ENCODE measurements at places on chromosomes 11 and 22.

DNA sequence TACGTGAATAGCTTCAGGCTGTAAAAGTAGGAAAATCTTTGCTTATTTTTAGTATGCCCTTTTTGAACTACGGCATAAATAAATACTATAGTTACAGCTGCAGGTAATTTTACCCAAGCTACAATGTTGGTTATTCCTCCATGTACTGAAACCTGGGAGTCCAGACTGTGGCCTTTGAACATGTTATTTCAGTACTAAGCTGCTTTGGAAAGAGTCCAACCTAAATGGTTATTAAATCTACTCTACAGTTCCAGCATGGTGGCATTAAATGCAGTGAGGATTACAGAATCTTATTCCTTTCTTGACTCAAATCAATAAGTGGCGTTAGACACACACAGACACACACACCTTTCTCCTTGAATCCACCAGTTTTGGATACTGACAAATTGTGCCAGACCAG lies 165.1 kb downstream of the MSANTD4 start:
- DNase-seq, result no peak

- DNase-seq, result no peak
These were observed 53.3 kb upstream of the CD5 start for GRCh38 chr11:61049063-61049377.

DNA sequence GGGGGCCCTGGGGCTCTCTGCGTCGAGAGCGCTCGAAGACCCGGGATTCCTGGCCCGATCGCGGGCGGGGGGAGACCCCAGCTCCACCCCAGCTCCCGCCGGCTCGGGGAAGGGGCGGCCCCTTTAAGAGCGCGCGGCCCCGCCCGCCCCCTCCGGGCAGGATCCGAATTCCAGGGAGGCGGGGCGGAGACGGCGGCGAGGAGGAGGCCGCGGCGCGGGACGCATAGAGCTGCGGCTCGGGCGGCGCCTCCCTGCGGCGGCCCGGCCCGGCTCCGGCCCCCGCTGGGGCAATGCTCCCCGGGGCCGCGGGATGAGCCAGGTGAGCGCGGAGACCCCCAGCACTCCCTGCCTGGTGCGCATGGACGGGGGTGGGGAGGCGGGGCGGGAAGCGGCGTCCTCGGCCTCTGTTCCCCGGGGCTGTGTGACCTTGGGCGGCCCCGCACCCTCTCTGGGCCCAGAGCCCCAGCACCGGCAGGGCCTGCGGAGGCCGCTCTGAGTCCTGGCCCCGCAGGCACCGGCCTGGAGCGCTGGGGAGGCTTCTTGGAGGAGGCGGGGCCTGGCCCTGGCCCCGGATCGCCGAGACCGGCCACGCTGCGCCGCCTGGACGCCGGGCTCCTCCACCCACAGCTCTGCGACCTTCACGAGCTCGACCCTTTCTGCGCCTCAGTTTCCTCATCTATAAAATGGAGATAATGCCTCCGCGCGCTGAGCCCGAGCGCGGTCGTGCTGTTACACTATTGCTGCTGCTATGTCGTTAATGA lies 565 bp downstream of the GAS2L1 start:
- peak; percentile 91 for DNase-seq

- no peak for DNase-seq
These were observed 119.5 kb upstream of the VPREB1 start for GRCh38 chr22:22125028-22125578.

- DNase-seq, result no peak
These were observed 29.1 kb upstream of the LMO2 start for GRCh38 chr11:33920838-33921613.

DNA sequence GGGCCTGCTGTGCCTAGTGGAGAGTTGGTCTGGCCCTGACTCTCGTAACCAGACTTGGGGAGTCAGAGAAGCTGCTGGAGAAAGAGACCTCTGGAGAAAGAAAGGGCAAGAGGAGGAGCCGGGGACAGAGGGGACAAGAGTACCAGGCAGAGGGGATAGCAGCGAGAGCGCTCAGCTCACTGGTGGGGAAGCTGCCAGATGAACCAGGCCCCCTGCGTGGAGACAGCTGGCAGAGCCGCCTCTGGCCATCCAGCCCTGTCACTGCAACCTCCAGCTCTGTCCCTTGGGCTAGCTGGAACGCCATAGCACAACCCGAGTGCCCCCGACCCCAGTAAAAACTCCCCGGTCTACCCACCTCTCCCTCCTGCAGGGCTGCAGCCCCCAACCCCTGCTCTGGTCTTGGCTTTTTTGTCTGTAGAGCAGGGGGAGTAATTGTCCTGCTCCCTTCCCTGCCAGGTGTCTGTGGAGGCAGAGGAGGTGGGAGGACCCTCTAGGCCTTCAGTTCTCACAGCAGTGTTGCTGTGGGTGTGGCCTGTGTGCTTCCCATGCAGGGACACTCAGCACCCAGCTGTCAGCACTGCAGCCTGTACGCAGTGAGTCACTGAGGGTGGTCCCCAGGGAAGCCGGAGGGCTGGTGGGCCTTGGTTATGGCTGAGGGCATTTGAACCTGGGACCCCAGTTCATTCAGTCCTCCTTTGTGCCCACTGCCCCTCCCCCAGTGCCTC lies 4.8 kb upstream of the SUN2 start:
- DNase-seq, result no peak

GRCh38 chr11:114216796-114217180 lies 79.4 kb upstream of the NNMT start:
- no peak for DNase-seq

GRCh38 chr22:50715776-50716175 lies 22.2 kb upstream of the ACR start:
- DNase-seq, result no peak

GRCh38 chr11:20438637-20439036 lies 51.1 kb downstream of the PRMT3 start:
- DNase-seq, result no peak

GRCh38 chr11:79285756-79286155 lies 155.1 kb downstream of the TENM4 start:
- DNase-seq, result no peak

- DNase-seq, result no peak
These were observed 32.2 kb upstream of the WNT11 start for GRCh38 chr11:76238551-76238950.

- no peak for DNase-seq
These were observed 1.0 kb downstream of the MN1 start for GRCh38 chr22:27800250-27801201.

DNA sequence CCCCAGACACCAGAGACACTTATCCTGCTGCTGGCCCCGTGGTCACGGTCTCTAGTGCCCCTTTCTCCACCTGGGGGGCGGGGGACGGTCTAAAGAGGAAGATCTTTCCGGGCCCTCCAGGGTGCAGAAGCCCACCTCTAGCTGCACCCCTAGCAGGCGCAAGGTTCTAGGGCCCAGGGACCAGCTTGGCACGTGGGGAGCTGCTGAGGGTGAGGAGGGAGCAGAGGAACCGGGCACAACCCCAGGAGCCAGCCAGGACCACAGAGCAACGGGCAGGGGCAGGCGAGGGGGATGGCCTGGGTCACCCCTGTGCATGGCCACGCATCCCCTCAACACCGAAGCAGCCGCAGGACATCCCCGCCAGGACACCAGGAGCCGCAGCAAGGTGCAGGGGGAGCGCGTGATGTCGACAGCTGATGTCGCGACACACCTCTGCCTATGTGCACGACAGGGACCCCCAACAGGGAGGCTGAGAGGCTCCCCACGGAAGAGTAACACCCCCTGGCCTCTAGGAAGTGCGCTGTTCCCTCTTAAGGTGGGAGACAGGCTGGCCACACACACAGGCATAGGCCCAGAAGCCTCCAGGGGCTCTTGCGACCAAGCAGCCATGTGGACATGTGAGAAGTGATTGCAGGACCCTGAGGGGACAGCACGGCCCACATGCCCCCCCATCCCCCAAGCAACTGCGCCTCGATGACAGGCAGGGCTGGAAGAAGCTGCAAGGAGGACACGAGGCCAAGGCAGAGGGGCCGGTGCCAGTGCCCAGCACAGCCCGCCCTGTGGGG lies 5.1 kb downstream of the LRFN4 start:
- no peak for DNase-seq

- no peak for DNase-seq
These were observed 103.5 kb downstream of the MICAL2 start for GRCh38 chr11:12213883-12214282.

GRCh38 chr11:88293931-88294330 lies 43.6 kb downstream of the CTSC start:
- DNase-seq, result no peak

DNA sequence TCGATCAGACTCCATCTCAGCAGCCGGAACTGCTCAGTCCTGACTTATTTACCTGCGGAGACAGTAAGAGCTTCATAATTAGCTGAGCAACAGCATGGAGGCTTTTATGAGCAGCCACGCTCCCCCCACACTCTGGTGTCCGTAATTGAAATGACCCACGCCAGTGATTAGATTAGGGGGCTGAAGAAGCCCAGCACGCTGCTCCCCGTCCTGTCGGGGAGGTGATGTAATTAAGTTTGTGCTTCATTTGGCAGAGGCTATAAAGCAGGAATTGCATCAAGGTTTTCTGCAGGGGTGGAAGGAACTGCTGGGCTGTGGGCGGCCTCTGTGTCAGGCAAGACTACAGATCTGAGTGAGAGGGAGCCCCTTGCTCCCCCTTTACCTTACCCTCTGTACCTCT lies 22.8 kb upstream of the HTR3A start:
- DNase-seq, result no peak

DNA sequence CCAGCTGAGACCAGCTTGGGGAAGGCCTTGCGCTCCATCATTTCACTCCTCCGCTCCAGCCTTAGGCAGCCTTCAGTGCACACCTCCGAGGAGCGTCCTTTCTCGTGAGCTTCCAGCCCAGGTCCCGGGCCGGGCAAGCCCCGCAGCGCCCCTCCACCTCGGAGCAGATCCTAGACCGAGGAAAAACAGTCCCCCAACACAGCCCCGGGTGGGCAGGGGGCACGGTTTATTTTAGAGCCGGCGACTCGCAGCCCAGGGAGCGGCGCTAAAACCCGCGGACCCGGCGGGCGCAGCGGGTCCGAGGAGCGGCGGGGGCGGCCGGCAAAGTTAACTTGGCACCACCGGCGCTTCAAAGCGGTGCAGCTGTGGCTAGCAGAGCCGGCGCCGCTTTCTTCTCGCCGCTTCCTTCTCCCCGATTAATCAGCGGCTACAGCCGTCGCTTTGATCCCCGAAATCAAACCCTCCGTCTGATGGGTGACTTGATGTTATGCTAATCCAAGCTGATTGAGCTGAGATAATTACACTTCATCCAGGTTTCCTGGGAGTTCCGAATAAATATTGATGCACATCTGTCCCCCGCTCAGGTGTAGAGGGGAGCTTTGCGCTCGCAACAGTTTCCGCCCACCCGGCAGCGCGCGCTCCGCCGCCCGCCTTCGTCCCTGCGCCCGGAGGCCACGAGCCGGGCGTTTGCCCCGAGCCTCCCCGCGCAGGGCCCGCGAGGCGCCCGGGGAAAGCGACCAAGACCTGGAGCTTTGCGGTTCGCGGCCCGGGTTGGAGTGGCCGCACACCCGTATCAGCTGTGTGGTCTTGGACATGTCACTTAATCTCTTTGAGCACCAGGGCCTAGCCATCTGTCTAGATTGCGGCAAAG lies 192.7 kb downstream of the BUD13 start:
- DNase-seq, result no peak

DNA sequence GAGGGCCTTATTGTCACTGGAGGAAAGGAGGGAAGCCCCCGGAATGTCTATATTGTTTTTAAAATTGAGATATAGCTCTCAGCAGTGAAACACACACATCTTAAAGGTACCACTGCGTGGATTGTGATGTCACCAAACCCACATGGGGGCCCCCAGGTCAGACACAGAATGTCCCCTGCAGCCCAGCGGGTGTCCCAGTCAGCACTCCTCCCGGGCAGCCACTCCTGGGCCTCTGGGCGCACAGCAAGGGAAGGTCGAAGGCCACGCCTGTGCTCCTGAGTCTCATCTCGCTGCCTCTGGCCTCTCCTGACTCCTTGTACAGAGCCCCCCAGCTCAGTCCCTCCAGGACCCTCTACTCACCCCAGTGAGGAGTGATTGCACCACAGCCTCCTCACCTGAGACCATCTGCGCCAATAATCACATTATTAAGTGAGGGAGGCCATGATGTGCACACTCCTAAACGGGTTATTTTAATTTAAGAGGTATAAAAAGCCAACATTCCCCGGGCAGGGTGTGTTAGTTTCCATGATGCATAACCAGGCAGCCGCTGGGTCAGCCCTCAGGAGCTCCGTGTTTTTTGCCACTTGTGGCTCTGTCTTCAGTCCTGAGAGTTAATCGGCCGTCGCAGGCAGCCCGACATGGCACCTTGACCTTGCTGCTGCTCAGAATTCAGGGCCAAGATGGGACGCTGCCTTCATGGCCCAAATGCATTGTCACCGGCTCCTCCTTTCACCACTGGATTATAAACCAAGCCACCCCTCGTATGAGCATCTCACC lies 1089.3 kb downstream of the BRD1 start:
- DNase-seq, result peak; percentile 48

DNA sequence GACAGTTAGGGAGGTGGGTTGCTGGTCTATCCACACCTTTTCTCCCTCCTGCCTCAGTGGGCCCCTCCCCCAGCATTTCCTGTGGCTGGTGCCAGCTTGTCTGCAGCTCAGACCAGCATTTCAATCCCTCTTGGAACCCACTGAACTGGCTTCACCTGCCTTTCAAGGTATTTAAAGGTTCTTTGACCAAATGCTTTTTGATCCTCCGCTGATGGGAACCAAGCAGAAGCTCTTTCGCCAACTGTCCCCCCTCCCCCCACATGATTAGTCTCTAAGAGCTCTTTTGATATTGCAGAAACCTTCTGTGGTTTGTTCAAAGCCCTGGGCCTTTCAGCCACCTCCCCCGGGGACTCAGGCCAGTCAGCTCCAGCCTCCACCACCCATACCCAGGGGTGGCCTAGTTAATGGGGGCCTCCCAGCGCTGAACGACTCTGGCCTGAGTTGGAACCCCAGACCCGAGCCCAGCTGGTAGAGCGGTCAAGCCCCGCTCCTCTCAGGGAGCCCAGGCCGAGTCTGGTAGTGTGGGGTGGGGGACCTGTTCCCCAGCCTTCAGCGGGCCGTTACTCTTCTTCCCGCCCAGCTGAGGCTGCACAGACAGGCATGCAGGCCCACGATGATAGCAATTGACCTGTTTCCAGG lies 6.0 kb upstream of the SYT7 start:
- no peak for DNase-seq

- DNase-seq, result no peak
These were observed 42.4 kb upstream of the PPARA start for GRCh38 chr22:46107753-46108563.

- no peak for DNase-seq
These were observed 43.5 kb upstream of the DAGLA start for GRCh38 chr11:61636676-61637075.

DNA sequence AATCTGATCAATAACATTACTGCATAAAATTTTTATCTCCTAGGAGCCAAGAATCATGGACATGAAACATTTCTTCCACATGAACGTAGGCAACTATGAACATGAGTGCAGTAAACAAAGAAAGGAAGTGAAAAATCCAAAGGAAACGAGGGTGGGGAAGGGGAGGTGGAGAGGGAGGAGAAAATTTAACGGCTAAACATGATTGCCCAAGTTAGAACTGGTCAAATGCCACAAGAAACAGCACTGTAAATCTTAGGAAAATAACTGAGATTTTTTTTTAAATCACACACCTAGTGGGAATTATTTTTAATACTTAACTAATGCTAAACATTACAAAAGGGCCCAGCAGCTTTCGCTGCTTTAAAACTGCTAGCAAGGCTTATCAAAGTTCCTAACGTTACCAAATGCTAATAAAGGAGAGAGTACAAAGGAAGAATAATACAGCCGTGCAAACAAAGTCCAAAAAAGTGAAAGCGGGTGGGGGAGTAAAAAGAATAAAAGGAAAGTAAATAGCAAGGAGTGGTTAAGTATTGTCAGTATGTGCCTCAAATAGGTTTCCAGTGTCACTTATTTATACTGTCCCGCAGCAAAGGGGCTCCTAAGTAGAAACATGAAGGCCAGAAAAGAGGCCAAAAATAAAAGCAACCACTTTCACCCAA lies 13.7 kb downstream of the NARS2 start:
- DNase-seq, result no peak
